Anterior cingulate cortex (tissue), 58 donors: ENCODE measurements at places on chromosomes 3 and 15.

DNA sequence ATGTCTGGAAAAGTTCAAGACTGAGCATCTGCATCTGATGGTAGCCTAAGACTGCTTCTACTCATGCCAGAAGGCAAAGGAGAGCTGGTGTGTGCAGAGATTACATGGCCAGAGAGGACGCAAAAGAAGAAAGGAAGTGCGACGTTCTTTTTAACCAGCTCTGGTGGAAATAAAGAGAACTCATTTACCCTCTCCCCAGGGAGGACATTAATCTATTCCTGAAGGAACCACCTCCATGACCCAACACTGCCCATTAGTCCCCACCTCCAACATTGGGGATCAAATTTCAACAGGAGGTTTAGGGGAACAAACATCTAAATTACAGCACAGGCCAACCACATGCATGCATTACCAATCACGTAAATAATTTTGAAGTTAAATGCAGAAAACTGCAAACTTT is 1.5 kb upstream of the NCK1 start:
- no peak for DNase-seq

GRCh38 chr3:108565506-108565905 is 23.7 kb downstream of the CIP2A start:
- DNase-seq, result no peak

DNA sequence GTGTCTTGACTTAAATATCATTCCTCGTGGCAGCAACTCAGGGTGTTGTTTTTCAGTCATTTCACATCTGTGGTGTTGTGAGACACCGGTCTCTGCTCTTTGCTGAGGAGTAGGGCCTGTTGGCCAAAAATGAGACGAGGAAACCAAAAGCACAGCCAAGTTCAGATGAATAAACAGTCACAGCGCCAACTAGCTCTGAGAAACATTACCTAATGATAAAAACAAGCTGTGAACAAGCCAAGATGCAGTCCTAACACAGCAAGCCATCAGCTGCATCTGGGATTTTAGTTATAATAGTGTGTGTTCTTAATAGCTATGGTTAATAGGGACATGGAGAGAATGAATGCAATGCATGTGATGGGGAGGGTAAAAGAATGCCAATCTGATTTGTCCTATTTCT is 843.4 kb upstream of the DPPA4 start:
- DNase-seq, result no peak

- DNase-seq, result no peak
These were observed 95.1 kb downstream of the FOXP1 start for GRCh38 chr3:71488391-71488809.

GRCh38 chr3:134838599-134838998 is 43.5 kb downstream of the EPHB1 start:
- DNase-seq, result no peak

DNA sequence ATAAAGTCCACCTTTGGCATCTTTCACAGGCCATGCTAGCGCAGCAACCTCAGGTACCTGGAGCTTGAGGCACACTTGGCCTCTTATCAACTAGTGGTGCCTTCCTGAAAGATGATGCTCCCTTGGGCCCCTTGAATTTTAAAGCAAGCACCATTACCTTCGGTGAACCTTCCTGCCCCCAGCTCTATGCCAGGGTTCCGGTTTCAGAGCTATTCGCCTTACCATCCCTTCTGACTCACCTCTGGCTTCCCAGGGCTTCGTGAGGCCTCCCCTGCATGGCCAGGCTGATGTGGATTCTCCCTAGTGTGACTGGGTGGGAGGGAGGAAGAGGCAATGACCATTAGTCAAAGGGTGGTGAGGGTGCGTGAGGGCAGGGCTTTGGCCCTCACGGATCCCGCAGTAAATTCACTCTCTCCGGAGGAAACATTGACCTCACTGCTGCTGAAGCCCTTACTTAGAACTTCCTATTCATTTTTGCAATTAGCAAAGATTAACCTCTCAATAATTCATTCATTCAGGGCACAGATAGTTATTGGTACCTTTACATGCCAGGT is 16.3 kb downstream of the BHLHE40 start:
- DNase-seq, result no peak

DNA sequence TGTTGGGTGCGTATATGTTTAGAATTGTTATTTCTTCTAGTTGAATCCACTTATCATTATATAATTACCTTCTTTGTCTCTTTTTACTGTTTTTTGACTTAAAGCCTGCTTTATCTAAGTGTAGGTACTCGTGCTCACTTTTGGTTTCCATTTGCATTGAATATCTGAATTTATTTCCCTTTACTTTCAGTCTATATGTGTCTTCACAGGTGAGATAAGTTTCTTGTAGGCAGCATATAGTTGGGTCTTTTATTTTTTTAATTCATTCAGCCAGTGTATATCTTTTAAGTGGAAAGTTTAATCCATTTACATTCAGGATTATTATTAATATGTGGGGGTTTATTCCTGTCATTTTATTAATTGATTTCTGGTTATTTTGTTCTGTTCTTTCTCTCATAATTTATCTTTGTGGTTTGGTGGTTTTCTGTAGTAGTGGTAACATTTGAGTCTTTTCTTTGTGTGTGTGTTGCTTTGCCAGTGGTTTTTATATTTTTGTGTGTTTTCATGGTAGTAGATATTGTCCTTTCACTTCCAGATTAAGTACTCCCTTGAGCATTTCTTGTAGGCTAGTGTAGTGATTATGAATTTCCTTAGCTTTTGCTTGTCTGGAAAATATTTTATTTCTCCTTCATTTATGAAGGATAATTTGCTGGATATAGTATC is 27.3 kb downstream of the STT3B start:
- DNase-seq, result no peak

GRCh38 chr3:54427941-54428871 is 305.9 kb downstream of the CACNA2D3 start:
- DNase-seq, result peak; percentile 6

DNA sequence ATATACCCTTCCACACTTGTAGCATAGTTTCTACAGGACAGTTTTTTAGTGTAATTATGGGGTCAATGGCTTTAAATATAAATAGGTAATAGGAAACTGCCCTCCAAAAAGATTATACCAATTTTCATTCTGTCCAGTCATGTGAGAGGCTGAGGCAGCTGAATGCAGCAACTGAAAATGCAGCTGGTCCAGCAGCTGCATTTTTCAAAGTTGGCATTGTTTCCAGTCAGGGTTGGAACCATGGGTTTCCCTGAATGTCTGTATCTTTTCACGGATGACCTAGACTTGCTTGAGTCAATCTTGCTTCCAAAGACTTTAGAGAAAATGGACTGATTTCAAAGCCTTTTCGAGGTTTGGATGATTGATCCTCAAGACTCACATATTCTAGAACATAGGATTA is 9.9 kb upstream of the KNL1 start:
- no peak for DNase-seq

- no peak for DNase-seq
These were observed 136.0 kb upstream of the CFAP20DC start for GRCh38 chr3:59185591-59186369.

- DNase-seq, result no peak
These were observed 29.1 kb upstream of the NOX5 start for GRCh38 chr15:68985361-68985891.

DNA sequence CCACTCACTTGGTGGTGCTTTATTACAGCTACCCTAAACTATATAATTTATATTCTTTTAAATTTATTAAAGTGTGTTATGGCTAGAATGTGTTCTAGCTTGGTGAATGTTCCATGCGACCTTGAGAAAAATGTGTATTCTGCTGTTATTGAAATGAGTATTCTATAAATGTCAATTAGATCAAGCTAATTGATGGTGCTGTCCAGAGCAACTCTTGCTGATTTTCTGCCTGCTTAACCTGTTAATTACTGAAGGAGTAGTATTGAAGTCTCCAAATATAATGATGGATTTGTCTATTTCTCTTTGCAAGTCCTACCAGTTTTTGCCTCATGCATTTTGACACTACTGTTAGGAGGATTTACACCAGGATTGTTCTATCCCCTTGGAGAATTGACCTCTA is 3.2 kb upstream of the TEX9 start:
- no peak for DNase-seq

GRCh38 chr3:149514471-149514870 is 40.0 kb downstream of the TM4SF4 start:
- no peak for DNase-seq

- DNase-seq, result no peak
These were observed 90.7 kb upstream of the HES1 start for GRCh38 chr3:194045289-194045688.

DNA sequence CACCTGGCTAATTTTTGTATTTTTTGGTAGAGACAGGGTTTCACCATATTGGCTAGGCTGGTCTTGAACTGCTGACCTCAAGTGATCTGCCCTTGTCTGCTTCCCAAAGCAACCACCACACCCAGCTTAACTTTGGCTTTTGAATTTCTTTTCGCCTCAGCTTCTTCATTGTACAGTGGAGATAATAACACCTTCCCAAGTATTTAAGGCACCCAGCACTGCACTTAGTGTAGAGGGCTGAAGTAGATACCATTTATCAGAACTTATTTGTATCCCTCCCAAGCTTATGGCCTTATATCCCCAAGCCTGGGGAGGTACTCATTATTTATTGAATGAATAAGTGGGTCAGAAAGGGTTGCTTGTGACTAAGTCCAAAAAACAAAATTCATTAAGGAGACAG is 2.3 kb downstream of the SQOR start:
- no peak for DNase-seq

- no peak for DNase-seq
These were observed 163.3 kb upstream of the THBS1 start for GRCh38 chr15:39417366-39418134.

DNA sequence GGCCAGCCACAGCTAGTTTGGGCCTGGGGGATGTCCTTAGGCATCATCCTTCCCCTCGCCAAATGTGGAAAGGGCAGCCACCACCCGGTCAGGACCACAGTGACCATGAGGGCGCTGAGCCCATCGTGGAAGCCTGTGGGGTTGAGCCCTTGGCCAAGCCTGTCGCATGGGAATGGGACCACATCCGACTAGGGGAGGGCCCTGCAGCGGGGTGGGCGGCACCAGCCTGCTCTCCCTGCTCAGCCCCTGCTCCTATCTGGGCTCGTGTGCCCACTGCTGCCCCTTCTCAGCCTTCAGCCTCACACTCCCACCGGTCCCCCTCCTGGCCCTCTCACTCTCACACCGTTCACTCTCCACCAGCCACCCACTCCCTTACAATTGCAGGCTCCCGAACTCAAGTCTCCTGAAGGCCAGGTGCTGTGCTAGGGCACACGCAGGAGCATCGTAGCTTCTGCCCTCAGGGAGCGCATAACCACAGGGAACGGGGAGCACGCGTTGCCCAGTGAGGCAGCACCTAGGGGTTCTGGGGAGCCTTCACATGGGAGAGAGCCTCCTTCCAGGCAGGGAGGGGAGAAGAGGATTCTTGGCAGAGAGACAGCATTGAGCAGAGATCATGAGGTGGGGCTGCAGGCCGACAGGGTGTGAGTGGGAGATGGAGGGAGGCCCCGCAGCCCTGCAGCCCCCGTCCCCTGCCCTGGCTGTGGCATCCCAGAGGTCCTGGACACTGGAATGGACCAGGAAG is 26.1 kb downstream of the LOXL1 start:
- DNase-seq, result no peak

DNA sequence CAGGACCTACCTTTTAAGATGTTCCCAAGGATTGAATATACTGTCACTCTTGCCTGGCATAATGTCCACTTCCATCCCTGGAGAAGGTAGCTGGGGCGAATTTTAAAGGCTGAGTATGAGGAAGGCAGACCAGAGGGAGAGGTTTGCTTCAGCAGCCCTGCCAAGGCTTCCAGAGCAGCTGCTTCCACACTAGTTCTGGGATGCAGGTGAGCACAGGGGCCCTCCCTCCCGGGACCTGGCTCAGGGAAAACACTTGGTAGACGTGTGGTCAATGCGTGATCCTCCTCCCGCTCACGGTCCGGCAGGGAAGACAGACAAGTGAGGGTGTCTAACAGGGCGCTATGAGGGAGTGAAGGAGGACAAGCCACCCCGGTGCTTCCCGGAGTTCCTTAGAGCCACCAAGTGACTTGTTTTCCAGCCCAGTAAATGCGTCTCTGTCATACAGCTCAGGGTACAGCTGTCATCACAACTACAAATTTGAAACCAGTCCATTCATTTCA is 327.6 kb downstream of the ARRDC4 start:
- no peak for DNase-seq

DNA sequence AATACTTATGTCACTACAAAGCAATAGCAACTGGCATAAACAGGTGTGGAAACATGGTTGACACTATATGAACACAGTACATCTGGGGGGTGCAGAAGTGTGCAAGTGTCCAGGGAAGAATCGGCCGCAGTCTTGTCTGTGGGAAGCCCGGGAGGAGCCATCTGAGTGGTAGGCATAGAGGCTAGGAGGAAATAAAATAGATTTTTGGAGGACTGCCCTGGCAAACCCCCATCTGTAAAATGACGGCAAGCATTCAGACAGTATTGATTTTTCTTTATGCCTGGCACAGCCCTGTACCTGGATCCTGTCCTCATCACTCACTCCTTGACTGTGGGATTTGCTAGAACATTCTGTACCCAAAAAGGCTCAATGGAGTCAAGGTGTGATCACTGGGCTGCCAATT is 31.3 kb downstream of the THSD4 start:
- no peak for DNase-seq

DNA sequence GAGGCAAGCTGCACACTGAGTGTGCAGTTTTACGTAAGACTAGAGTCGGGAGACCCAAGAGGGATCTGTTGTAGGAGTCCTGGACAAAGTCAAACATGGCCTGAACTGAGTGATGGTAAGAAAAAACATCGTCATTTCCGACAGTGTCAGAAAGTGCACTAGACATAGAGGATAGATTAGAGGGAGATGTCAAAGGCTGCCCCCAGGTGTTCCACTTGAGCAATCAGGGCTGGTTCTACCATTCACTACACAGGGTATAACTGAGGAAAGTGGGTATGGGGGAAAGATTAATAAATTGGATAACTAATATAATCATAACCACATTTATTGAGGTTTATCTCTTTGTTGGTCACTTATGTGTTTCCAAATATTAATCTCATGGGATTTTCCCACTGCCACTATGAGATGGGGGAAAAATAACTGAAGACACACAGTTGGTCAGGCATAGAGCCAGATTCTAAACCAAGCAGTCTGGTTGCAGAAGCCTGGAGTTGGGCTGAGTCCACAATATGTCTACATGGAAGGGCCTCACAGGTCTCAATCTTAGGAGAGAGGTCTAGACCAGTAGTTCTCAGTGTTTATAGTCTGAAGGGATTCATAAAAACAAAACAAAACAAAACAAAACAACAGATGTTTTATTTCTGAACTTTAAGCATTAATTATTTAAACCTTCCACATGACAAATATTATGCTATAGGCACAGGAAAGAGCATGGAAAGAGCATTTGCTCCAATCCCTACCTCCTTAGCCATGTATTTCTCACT is 766.5 kb downstream of the NTRK3 start:
- DNase-seq, result no peak

GRCh38 chr3:45135959-45136358 is 10.2 kb downstream of the CDCP1 start:
- no peak for DNase-seq

GRCh38 chr3:32596909-32597369 is 26.3 kb upstream of the DYNC1LI1 start:
- DNase-seq, result no peak

- DNase-seq, result no peak
These were observed 768 bp upstream of the PDE12 start for GRCh38 chr3:57555306-57555705.

- DNase-seq, result no peak
These were observed 208.3 kb upstream of the SLITRK3 start for GRCh38 chr3:165404357-165405027.

GRCh38 chr3:32975891-32976595 is 24.6 kb downstream of the CCR4 start:
- DNase-seq, result no peak
